Stimulated activated naive CD4-positive, alpha-beta T cell (primary cell): ENCODE measurements at places on chromosomes 12 and 14.
A peak's percentile ranks its signal among the peaks of the same experiment; 100 is the strongest.

GRCh38 chr12:49642370-49642802 is 19.0 kb downstream of the PRPF40B start:
- DNase-seq = no peak

- no peak for DNase-seq
Observed at GRCh38 chr12:126807312-126807865, 1459.6 kb upstream of the TMEM132C start.

DNA sequence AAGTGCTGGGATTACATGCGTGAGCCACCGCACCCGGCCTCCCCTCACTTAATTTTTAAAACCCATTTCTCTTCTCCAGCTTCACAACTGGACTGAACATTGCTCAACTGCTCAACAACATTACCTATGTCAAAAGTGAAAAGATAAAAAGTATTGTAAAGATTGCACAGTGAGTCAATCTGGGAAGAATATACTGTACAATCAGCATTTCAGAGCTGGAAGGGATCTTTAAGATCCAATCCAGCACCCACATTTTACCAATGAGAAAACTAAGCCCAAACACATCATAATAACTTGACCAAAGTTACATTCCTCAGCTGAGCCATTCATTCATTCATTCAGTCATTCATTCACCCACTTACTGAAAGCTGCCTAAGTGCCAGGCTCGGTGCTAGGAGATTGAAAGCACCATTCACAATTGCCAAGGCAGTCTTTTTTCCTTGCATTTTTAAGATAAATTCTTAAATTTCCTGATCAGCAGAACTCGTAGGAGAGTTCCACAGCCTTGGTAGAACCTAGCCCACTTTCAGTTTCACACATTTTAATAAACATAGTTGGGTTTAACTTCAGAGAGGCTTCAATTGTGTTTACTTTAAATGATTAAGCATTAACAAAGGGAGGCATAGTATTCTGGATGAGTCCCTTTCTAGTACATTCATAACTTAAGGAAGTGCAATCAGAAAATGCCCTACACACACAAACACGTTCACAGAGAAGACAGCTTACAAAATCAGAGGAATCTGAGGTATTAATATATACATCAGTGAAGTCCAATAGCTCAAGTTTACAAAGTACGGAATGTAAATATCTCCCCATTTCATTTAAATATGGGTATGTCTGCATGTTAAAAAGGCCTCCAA is 3.0 kb downstream of the GALNT4 start:
- no peak for DNase-seq

- DNase-seq = peak; percentile 72
Observed at GRCh38 chr12:6423267-6424007, 21.3 kb upstream of the CD27 start.

DNA sequence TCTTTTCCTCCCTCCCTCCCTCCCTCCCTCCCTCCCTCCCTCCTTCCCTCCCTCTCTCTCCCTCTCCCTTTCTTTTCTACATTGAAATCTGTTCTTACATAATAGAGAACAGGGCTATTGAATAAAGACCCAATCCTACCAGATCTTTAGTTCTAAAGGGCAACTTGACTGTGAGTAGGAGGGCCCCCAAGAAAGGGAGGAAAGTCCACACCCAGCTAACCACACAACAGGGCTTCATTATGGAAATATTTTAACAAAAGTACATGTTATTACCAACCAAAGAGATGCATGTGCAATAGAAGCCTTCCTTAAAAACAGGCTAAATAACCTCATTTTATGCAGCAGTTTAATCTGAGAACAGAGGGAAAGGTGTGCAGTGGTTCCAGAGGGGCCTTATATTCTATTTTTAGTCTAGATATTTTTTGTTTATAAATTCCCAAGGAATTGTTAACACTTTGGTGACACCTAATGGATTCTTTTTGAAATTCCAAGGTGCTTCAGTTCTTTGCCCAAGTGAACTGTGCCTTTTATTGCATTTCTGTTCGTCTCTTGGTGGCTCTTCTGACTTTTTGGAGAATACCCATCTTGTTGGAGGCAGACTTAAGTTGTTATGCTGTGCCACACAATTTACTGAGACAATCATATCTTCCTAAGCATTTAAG is 63.0 kb downstream of the GNS start:
- DNase-seq = no peak

- DNase-seq = no peak
Observed at GRCh38 chr14:96002498-96002884, 36.7 kb upstream of the C14orf132 start.

- no peak for DNase-seq
Observed at GRCh38 chr12:67211029-67211428, 58.1 kb upstream of the CAND1 start.
